Activated T-helper 1 cell treated with Interleukin-2 at 50 U/mL for 16 hours (primary cell): ENCODE measurements at places on chromosomes 5 and 9.

DNA sequence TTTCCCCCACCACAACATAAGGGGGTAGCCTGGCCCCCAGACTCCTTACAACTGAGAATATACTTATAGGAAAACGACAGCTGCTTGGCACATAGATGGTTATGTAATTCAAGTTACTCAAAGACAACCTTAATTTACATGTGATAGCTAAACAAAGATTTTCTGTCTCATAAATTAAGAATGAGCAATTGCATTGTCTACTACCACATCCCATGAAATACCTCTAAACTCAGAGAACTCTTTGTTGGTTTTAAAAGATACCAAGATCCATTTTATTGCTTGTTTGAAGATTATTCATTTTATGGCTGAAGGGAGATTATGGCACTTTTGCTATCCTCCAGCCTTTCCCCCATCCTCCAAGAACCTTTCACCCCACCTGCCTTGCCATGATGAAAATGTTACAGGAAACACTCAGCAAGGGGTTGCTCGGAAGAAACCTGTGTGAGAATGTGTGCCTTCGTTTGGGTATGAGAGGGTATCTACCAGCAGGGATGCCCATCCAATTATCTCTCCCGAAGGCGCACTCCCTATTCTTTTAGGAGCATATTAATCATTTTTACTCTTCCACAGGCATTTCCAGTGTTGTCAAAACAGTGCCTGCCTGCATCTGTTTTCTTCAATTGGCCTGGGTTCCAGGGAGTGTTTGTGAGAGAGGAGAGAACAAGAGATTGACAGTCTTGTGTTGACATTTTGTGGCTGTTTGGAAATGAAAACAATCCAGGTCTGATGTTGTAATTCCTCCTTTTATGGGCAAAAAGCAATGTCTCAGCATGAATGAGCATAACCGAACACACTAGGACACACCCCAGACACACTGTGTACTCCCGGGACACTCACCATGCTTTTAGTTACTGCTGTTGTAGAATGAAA lies 208.0 kb upstream of the ANKRD55 start:
- no peak for DNase-seq

GRCh38 chr5:9932770-9933169 lies 302.6 kb upstream of the TAS2R1 start:
- DNase-seq, result no peak

DNA sequence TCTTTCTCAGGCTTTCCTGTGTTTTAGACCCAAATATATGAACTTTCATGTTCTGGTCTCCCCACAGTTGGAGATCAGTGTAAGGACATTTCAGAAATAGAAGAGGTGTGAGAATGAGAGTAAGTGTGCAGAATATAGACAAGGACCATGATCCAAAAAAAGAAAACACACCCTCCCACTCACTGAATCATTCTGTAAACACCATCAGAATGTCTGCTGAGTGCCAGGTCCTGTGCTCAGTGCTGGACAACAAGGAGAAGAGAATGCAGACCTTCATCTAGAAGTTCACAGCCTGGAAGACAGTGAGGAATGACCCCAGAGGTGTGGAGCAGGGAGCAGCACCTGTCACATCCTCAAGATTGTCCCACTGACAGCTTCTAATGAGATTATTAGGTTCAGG lies 19.1 kb upstream of the SH3RF2 start:
- no peak for DNase-seq

DNA sequence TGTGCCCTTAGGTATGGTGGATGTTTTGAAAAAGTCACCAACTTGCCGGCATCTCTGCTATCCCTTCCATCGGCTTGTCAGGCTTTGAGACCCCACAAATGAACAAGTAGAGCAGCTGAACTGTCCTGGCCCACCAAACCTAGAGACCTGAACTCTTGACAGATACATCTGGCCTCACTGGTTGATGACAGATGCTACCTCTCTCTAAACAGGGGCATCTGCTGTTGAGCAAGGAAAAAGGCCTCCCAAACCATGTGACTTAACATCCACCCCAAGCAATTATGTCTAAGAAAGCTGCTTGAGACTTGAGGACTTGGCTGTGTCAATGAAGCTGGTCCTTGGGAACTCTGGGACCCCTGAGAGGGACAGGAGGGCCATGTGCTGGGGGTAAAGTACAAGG lies 2.3 kb downstream of the CCNI2 start:
- DNase-seq, result no peak

DNA sequence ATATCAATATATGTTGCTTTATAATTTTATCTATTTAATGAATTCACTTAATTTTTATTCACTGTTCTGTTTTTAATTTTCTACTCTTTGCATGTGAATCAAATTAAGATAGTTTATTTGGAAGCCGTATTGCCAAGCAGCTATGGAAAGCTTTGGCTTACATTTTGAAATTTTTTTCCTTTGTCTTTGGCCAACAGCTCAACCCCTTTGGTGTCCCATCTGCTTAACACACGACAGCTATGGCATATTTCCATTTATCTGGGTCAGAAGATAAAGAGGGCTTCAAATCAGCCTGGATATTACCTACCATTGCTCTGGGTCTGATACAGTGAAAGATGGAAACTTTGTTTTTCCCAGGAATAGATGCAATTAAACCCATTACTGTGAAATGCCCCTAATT lies 201.0 kb downstream of the WDR70 start:
- DNase-seq, result no peak

DNA sequence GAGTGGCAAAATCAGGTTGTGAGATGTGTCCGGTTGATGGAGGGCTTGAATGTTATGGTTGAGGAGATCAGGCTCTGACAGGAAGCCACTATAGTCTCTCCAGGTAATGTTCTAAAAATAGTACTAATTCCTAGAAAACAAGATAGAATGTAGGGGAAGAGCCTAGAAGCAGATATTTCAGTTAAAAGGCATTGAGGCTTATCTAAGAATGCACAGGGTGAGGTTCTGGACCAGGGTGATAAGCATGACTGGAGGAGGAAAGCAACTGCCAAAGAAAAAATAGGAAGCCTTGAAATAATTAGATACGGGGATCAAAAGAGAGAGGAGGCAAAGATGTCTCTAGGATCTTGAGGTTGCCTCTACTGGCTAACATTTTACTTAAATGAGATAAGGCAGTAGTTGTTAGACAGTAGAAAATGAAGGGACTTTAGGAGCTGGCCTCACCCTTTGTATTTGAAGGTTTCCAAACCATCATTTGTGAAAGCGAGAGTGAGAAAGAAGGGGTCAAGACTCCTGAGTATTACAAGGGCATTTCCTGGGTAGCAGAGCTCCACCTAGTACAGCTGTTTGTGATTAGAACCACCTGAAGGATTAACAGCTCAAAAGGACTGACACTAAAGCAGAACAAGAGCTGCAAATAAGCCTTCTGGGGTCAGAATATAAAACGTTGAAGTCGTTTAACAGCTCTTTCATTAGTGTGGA lies 15.4 kb upstream of the ARL15 start:
- no peak for DNase-seq

DNA sequence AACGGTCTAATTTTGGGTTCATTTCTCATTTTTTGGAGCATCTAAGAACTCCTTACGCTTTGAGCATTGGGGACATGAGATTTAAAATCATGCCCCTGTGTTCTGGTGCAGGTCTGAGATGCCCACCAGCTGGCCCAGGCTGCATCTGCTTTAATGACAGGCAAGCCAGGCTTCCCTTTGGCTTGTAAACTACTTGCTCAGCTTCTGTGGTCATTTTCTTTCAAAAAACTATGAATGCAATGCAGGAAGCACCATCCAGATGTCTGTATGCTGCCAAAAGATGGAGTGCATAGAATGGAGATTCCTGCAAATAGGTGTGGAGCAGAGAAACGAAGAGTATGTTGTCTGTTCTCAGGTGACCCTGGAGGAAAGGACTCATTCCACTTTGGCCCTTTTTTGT lies 399.9 kb upstream of the ADAMTSL1 start:
- no peak for DNase-seq

GRCh38 chr9:112334432-112334841 lies 1.0 kb upstream of the PTBP3 start:
- peak; percentile 5 for DNase-seq

DNA sequence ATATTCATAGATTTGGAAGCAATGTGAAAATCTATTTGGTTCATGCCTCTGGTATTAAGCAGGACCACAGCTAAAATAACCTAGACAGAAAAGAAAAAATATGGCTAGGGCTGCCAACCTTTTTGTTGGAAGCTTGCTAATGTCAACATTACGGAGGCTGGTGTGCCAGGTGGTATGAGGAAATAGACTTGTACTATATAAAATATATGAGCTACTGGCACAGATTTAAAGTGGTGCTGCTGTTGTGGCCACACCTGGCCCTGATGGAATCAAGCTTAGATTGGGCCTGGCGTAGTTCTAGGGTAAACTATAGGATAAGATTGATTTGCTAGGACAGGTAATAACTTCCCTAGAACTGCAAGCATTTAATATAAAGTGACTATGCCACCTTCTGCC lies 10.6 kb upstream of the PARP8 start:
- DNase-seq, result no peak
